ENCODE measurements at places on chromosomes 1 and 21.

GRCh38 chr1:205449750-205450443 lies 5.9 kb downstream of the BLACAT1 start:
- DNase-seq, result no peak

- no peak for DNase-seq
Observed at GRCh38 chr1:41515131-41515678, 30.7 kb upstream of the EDN2 start.

GRCh38 chr21:45502600-45502999 lies 39.6 kb downstream of the SLC19A1 start:
- DNase-seq, result no peak

GRCh38 chr21:20943561-20943997 lies 54.6 kb upstream of the NCAM2 start:
- DNase-seq, result no peak

DNA sequence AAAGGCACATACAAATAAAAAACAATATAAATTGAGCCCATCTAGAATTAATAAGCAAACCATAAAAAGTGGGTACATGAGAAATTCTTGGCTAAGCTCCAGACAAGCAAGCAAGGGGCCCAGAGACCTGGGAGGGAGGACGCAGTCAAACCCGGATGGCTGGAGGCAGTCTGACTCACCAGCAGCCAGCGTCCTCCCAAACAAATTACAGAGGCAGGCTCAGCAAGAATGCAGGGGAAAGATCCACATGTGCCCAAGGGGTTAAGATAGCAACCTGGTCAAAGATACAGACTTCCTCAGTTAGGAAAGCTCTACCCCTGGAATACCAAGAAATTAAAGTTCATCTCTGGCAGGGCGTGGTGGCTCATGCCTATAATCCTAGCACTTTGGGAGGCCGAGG lies 7.4 kb upstream of the TIAM1 start:
- DNase-seq, result no peak

DNA sequence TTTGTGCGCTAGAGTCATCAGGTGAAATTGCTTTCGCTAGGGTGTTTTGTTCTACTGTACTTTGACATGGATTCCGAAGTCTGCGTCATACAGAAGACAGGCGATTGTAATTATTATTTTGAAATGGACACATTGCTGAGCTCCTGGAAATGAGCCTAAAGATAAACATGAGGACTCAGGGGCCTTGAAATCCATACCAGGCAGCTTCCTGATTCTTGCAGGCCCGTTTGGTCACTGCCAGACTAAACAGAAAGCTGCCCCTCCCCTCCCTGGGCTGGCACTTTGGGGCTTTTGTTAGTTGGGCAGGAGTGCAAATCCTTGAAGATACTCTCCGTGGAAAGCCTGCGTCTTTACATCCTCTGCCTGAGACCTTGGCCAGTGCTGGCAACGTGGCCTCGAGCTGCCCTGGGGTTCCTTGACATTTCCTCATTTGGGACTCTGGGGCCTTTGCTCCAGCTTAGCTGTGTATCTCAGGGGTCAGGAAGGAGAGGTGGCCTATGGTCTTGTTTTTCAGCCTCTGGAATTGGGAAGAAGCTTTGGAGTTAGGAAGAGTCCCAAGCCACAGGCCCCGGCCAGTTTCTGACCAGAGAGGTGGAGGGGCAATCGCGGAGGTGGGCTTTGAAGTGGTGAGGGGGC lies 26.9 kb upstream of the KCNE2 start:
- no peak for DNase-seq

DNA sequence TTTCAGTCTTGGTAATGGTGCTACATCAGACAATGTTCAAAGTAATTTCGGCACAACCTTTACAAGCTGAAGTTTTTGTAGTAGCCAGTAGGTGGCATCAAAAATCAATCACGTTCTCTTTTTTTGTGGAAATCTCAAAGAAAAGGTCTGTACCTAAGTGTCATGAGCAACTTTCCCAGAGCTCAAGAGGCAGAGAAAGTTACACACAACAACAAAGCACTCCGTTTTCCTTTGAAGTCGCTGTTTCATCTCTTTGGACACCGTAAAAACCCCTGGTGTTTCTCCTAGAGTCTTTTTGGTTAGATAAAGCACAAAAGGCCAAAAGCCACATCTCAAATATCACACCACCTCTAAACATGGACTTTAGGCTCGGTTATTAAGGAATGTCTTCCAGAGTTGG lies 131.6 kb downstream of the LHX8 start:
- DNase-seq, result peak; percentile 9

DNA sequence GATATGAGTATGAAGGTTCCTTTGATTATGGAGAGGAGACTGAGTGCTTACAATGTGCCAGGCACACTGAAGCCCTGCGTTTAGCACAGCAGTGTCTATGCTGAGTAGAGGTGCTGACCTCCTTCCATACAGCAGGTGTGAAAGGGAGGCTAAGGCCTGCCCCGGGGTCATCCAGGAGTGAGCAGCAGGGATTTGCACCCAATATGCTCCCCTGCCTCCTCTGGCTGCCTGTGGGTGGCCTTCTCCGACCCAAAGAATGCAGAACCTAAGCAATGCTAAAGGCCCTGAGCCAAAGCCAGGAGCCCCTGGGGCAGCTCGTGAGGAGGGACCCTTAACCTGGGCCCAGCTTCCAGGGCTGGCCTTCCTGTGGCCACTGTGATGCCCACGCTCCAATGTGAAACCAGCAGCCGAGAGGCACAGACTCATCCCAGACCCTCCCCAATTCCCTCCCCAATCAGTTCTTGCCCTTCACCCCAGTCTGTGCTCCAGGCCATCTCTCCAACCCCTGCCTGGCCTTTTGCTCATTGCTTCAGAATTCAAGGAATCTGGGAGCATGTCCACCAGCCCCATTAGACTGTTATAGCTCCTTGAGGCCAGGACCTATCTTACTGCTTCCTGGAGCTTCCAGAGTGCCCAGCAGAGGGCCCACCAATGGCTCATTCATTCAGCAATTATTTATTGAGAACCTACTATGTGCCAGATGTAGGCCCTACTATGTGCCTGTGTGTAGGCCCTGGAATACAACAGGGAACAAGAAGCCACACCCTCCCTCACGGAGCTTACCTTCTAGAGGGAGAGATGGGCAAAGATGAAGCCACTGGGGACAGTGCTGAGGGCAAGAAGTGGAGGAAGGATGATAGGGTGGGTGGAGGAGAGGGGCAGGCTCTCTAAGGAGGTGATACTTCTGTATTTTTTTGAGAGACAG lies 53.3 kb downstream of the TAS1R2 start:
- no peak for DNase-seq

GRCh38 chr1:27554759-27555699 lies 48.9 kb downstream of the AHDC1 start:
- DNase-seq, result no peak

- DNase-seq, result no peak
Observed at GRCh38 chr1:241591317-241591716, 48.9 kb downstream of the CHML start.

DNA sequence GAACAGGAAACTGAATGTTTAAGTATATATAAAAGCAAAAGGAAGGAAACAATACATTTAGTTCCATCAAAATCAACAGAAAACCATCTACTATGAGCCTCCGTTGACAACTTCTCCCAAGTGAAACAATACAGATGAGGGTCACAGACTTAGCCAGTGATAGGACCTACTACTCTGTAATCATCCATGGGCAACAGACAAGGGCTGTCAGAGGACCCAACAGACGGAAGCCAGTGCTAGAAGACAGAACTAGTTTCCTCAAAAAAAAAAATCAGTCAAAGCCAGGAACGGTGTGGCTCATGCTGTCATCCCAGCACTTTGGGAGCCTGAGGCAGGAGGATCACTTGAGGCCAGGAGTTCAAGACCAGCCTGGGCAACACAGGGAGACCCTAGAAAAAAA lies 20.6 kb downstream of the RERE start:
- no peak for DNase-seq

GRCh38 chr1:240917976-240918375 lies 306.0 kb upstream of the GREM2 start:
- no peak for DNase-seq

GRCh38 chr1:27099587-27100334 lies 55.2 kb downstream of the SLC9A1 start:
- DNase-seq, result peak; percentile 29

DNA sequence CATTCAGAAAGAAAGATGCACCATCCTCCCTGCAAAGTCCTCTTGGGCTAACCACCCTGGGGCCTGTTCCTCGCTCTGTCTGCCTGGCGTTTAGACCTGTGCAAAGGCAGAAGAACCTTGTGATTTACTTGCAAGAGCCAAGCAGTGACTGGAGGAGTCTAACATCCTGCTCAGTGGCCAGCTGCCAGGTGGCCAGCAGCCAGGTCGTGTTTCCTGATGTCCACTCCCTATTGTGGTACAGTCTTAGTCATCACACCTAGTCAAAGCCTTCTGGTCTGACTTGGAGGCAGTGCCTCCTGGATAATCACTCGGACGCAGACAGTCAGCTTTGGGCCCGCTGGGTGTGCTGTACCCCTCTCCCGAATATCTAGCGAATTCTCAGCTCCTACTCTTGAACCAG lies 118.1 kb downstream of the PGBD5 start:
- DNase-seq, result no peak

DNA sequence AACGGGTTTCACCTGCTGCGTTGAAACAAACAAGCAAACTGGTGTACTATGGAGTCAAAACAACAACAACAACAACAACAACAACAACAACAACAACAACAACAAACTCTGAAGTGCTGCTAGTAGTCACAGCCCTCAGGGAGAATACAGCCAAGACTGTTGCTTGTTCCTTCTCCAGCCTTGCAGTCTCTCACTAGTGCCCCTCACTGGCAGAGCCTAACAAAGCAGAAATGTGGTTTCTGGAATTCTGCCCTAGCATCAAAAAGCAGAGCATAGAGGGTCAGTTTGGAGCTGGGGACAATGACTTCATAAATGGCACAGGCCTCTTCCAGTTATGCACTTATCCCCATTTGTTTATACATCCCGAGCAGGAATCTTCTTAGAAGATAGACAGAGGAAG lies 187.4 kb downstream of the KCNK2 start:
- DNase-seq, result no peak

DNA sequence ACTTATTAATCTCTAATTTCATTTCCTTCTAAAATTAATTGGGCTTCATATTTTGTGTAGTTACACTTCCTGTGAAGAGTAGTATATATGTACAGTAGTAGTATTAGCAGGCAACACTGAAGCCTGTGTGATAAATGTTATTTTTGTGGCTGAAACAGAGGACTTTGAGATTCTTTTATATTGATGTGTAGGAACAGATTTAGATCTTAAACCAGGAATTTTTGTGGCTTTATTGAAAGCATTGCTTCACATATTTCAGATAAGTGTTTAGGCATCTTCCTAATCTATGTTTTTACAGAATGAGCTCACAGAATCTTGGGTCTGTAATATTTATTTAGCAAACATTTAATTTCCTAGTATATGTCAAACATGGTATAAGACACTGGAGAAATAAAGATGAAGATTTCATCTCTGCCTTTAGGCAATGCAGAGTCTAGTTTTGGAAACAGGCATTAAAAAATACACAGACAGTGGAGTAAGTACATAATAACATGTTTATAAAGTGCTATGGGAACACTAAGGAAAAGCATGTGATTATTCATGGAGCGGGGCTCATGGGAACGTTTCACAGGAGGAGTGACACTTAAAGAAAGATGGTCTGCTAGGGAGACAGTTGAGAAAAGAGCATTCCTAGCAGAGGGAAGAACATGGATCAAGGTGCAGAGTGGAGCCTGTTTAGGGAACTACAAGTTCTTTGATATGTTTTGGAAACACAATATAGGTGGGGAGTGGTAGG lies 52.7 kb downstream of the MIGA1 start:
- no peak for DNase-seq

- DNase-seq, result no peak
Observed at GRCh38 chr1:75471252-75471651, 139.7 kb downstream of the SLC44A5 start.

DNA sequence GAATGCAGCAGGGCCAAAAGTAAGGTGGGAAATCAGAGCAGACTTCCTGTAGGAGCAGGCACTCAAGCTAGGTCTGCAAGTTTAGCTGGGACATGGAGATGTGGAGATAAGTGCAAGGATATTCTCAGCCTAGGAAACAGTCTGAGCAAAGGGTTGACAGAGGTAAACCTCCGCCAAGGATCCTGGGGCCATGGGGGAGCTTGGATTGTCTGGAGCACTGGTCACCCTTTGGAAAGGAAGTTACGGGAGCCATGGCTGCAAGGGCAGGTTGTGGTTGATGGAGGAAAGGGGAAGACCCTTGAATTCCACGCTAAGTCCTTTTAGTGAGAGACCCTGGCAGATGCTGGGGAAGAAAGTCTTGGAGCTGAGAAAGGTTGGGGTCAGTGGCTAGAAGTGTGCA lies 150.9 kb downstream of the PTPRU start:
- DNase-seq, result no peak

DNA sequence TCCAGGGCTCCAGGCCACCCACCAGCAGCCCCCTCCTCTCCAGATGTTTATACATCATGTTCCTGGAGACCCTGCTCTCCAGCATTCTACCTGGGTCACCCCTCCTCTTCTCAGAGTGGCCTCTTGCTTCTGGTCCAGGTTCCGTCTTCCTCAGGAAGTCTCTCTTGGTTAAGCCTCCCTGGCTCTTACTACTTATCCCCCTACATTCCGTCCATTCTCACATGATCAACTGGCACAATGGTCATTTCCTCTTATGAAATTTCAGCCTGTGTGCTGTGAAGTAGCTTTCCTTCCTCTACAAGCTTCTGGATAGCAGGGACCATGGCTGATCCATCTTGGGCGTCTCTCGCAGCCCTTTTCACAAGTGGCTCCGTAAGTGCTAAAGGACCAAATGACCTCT lies 33.9 kb upstream of the ATP2B4 start:
- DNase-seq, result no peak

DNA sequence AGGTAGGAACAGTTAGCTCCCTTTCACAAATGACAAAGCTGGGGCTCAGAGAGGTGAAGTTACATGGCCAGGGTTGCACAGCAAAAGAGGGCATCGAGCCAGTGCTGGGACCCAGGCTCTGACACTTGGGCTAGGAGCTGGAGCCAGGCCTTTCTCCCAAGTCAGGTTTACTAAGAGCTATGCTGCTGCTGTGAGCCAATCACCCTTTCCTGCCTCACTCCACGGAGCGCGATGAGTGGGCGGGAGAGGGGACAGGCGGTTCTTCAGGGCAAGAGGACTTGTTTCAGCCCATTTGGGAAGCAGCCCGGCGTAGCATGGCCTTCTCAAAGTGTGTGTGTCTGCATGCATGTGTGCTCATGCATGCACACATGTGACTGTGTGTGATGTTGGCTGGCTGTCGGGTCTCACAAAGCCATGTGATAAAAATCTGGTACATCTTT lies 10.6 kb downstream of the ID3 start:
- no peak for DNase-seq

- no peak for DNase-seq
Observed at GRCh38 chr1:51963592-51964308, 26.8 kb downstream of the RAB3B start.
